Left ventricle myocardium superior (tissue), 1 donor: ENCODE measurements at places on chromosomes 7 and 10.

DNA sequence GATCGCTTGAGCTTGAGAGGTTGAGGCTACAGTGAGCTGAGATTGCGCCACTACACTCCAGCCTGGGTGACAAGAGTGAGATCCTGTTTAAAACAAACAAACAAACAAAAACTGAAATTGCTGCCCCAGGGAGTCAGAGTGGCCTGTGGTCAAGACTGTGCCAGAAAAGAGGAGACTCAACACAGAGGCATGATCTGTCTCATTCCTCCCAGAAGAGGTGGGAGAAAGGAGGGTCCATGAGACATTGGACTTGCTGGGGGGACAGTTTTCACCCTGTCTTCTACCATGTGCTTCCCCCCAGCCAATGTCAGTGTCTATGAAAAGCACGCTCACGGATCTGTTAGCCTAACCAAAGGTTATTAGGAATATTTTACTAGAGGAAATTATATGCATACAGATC is 3.2 kb downstream of the ZNF853 start:
- no peak for DNase-seq

- no peak for DNase-seq
Observed at GRCh38 chr7:32639122-32639521, 143.8 kb downstream of the AVL9 start.

- DNase-seq: no peak
Observed at GRCh38 chr7:21941611-21942141, 4.0 kb downstream of the CDCA7L start.

DNA sequence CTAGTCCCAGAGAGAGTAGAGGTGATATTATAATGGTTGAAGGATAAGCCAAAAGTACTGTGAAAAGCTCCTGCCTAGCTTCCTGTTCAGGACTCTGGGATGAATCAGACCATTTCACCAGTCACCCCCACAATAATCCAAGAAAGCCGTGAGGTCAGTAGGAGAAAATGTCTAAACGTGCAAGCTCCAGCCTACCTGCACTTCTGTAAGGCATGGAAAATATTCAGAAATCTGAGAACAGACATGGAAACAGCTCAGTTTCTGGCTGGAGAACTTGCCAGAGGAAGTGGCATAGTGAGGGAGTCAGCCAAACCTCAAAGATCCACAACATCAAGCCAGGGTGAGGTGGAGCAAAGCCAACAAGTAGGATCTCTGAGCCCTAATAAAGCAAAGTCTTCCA is 58.2 kb downstream of the ELAPOR2 start:
- DNase-seq: no peak

- no peak for DNase-seq
Observed at GRCh38 chr7:43164757-43165156, 52.3 kb downstream of the HECW1 start.

GRCh38 chr10:48289501-48290238 is 15.2 kb upstream of the FRMPD2 start:
- DNase-seq: peak; percentile 73

DNA sequence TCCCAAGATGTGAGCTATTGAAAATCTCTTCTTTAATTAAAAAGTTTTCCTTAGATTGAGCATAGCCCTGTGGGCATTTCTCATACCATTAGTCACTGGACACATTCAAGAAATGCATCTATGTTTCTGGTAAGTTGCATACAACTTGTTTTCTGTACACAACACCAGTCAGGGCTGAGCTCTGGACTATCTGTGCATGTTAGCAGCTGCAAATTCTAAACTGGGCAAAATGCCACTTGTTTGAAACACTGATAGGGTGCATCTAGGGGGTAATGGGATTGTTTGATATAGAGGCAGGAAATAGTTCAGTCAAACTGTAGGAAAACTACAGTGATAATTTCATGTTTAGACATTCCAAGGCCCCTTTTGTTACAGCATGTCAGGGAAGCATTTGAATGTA is 145.6 kb upstream of the NPY start:
- no peak for DNase-seq

GRCh38 chr10:100829933-100830727 is 82.6 kb upstream of the SLF2 start:
- DNase-seq: no peak

- DNase-seq: no peak
Observed at GRCh38 chr10:1514681-1515080, 222.6 kb downstream of the ADARB2 start.
